ENCODE measurements at places on chromosomes 3 and 15.

DNA sequence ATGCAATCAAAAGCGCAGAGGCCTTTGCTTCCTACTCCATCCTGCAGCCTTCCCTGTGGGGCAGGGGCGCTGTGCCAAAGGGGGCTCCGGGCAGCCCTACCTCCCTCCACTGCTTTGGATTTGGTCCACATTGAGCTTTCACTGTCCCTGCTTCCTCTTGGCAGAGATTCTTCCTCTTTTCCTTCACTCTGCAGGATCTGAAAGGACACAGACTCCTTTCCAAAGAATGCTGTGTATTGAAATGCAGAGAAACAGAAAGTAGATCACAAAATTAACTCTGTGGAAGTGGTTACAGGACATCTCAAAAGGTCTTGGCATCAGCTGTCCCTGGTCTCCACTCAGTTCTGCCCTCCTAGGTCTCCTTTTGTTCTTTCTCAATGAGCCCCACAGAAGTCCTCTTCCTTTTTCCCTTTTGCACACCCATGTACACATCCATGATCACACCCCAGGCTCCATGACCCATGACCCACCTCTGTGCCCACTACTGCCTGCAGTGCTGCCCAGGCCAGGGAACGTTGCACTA, 64.1 kb downstream of the CCR1 start:
- no peak for DNase-seq

- DNase-seq: no peak
These were observed 34.7 kb upstream of the LACTB start for GRCh38 chr15:63086947-63087346.

DNA sequence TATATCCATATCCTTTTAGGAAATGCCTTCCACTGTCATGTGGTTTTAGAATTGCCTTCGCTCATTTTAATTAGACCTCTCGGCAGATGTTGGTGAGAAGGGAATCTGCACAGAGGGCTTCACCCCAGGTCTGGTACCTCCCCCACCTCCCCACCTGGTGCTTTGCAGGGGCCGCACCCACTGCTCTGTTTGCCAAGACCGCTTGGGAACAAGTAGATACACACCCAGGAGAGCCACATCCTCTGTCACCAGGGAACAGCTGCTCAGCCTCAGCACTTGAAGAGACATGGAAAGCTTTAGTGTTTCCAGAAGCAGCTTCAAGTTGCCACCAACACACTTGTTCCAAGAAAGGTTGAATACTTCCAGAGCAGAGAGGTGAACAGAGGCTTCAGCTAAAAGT, 21.8 kb downstream of the LRRC31 start:
- DNase-seq: no peak

GRCh38 chr15:89533861-89534544, 37.6 kb upstream of the RHCG start:
- DNase-seq: no peak

DNA sequence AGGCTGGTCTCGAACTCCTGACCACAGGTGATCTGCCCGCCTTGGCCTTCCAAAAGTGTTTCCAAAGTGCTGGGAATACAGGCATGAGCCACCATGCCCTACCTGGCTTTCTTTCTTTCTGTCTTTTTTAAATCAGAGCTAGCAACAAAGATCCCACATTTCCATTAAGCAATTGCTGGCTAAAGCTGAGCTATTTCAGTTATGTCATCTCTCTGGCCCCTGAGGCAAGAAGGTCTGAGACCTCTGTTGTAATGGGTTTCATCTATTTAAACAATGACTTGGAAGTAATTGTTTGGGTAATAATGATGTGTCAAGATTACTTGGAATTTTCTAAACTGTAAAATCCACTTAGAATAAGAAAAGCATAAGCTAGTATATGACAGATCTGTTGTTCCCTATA, 30.2 kb upstream of the CRBN start:
- DNase-seq: no peak

GRCh38 chr3:188750617-188751016, 421.2 kb upstream of the TPRG1 start:
- no peak for DNase-seq

DNA sequence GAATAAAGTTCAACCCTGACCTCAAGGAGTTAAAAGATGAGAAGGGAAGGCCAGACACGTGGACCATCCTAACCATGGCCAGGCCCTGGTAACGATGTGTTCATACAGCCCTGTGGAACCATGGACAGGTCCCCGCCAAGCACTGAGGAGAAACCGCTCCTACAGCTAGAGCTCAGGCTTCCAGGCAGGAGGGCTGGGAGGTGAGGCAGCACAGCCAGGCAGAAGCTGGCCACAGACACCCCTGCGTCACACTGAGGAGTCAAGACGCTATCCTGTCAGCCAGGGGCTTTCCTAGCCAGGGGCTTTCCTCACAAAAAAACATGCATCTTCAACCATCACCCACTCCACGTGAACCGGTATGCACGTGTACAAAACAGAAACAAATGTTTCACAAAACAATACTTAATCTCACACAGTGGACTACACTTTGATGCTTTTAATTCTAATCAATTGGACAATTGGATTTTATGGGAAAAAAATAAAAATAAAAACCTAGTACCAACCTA, 73.2 kb downstream of the TBC1D2B start:
- DNase-seq: no peak

DNA sequence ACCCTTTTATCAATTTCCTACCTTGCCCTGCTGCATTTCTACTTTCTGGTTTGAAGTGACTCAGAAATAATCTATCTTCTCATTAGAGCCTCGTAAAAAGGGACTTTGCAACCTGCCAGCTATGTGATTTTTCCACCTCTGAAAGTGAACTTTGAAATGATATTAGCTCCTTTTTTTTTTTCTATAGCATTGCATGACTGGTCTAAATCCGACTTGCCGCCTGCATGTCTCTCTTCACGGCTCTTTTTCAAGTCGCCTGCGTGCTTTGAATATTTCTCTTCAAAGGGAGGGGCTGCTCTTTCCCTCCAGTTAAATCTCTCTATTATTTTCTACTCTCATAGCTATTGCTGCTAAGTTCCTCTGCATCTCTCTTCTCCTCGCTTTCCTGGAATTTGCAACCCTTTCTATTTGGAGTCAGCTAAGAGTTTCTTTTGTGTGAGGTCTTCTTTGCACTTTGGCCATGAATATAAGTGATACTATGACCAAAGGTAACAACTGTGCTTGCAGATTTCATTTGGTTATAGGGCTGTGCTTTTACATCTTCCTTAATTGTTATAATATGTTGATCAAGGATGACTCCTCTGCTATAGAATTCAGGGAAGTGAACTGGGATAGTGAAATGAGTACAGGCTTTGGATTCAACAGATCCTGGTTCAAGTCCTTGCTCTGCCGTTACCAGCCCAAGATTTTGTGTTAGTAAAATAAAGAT, 541.1 kb downstream of the AGBL1 start:
- DNase-seq: no peak

DNA sequence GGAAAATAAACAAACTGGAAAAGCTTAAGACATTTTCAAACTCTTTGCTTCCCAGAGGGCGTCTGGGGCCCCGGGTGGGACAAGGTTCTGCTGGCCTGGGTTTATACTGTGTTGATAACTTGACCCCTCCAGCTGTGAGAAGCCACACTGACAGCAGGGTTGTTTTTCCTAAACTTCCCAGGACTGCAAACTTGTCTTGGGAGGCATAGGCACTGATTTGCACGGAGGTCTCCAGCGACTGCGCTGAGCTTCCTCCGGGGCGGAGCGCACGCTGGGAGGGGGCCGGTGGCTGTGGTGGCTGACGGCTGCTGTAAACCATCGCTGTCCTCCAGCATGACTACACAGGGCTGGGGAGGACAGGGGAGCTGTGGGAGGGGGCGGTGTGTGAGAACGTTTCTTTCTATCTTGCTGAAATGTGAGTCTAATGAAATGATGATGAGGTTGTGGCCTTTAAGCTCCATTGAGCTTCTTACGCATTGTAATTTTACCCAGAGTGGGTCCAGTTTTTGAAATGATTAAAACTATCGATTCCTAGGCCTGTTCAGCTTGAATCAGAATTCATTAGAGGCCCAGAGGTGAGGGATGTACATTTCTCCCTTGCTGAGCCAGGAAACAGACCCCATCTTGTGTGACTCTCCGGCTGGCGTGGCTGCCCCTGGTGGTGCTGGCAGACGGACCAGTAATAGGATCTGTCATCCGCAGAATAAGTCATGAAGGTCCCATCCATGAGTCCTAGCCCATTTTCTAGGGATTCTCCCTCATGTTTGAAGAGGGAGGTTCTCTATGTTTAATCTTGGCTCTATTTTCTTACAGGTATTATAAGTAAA, 40.5 kb upstream of the VPS8 start:
- no peak for DNase-seq

DNA sequence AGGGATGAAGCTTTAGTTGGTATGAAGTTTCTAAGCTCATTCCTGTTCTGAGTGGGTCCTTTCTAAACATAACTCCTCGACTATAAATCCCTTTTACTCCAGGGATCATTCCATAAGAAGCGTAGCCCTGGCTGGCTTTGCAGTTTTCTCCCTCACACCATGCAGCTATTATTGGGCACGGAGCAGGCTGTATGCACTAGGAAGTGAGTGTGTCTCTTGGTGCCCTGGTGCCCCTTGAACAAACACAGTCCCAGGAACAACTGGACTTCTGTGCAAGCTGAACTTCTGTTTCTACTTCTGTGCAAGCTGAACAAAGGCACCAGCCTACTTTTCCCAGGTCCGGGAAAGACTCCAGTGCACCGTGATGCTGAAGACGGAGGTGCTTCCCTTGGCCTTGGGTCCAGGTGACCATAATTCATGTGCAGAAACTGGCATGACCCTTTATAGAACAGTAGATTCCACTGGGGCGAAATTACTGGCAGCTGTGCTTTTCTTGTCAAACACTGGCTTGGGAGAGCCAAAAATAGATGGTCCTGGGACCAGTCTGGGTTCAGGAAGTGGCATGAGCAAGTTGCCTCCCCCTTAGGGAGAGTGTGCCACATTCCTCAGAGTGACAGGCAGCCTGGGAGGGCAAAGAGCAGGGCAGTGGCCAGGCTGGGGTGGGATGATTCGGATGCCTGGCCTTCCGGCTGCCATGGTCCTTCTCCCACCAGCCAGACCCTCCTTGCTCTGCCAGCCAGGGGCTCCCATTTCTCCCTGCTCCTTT, 127.2 kb downstream of the SLCO3A1 start:
- DNase-seq: no peak

DNA sequence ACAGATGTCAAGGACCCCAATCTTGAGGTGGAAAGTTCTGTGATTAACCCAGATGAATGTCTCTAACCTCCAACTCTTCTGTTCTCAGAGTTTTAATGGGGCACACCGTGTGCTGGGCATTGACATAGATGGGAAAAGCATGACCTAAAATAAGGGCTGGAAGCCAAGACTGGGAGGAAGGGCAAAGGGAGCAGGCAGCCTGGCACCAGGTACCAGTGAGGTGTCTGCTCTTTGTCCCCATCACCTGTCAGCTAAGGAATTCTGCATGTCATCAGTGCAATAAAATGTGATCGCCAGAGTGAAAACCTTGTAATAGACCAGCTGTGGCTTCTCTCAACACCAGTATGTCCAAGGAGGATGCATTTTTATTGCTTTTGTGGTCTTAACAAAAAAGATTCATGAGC, 143.5 kb upstream of the TPM1 start:
- DNase-seq: no peak

GRCh38 chr3:195071011-195071728, 199.8 kb downstream of the XXYLT1 start:
- no peak for DNase-seq

- no peak for DNase-seq
These were observed 4.1 kb downstream of the EFCAB12 start for GRCh38 chr3:129424185-129424841.
